ENCODE measurements at places on chromosomes 16 and 17.

GRCh38 chr16:81928271-81928918 is 82.9 kb downstream of the SDR42E1 start:
- DNase-seq = no peak

GRCh38 chr16:61798741-61799140 is 237.5 kb downstream of the CDH8 start:
- no peak for DNase-seq

DNA sequence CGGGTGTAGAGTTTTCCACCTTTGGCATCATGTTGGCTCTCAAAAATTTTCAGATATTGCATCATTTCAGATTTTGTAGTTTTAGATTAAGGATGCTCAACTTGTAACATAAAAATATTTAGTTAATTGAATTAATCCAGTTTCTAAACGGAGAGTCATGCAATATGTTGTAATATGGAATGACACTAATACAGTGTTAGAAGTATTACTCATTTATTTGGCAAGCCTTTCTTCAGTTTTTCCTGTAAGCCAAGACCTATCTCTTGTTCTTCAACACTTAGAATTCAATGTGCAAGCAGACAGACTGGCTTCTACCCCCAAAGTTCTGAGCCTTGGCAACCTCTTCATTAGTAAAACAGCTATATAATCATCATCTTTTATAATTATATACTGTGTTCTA is 985.0 kb upstream of the GOT2 start:
- no peak for DNase-seq

- DNase-seq = no peak
Observed at GRCh38 chr16:73042807-73043206, 5.1 kb downstream of the ZFHX3 start.

DNA sequence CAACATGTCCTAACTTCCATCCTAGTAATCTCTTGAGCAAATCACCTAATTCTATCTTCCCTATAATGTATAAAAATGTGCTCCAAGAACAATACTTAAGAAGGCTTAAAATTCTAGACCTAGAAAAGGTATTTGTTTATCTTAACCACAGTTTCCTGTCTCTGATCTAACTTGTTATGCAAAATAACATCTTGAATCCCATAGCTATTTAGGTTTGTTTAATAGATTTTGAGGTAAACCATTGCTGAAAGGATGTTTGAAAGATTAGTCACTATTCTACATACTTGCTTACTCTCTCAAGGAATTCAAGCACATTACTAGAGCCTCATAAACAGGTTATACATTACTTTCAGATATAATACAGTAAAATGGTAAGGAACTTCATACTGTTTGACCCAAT is 13.0 kb downstream of the CA10 start:
- DNase-seq = no peak

DNA sequence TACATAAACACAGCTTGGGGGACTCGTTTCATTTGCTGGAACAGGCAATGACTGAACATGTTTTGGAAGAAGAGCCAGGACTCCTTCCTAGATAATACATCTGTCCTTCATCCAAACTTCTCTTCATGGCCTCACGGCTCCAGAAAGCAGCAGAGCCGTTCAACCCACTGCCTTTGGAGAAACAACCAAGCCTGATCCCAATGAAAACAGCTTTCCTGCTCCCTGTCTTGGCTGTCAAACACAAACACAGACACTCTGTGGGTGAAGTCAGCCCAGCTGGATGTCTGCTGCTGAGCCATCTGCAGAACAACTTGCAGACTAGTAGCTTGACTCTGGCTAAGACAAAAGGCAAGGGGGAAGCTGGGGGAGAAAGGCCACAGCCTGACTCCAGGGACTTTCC is 345.1 kb upstream of the PSMD7 start:
- DNase-seq = no peak

DNA sequence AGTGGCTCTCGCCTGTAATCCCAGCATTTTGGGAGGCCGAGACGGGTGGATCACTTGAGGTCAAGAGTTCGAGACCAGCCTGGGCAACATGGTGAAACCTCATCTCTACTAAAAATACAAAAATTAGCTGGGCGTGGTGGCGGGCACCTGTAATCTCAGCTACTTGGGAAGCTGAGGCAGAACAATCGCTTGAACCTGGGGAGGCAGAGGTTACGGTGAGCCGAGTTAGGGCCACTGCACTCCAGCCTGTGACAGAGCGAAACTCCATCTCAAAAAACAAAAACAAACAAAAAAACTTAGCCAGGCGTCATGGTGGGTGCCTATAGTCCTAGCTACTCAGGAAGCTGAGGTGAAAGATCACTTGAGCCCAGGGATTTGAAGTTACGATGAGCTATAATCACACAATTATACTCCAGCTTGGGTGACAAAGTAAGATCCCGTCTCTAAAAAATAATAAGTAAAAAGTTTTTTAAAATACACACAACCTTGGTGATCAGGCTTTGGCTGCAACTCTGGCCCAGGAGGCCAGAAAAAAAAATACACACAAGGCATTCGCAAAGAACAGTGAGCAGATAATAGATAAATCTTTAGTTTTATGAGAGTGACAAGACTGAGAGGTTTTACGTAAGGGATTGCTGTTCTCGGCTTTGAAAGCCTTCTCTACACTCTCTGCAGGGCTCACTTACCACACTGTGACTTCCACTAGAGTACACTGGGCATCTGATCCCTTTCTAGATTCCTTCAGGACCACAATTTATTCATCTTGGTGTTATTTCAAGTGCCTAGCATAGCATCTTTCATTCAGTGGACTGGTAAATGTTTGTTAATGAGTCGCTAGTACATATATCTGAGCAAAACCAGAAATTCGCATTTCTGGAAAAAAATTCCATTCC is 5.9 kb downstream of the GSPT1 start:
- DNase-seq = no peak

DNA sequence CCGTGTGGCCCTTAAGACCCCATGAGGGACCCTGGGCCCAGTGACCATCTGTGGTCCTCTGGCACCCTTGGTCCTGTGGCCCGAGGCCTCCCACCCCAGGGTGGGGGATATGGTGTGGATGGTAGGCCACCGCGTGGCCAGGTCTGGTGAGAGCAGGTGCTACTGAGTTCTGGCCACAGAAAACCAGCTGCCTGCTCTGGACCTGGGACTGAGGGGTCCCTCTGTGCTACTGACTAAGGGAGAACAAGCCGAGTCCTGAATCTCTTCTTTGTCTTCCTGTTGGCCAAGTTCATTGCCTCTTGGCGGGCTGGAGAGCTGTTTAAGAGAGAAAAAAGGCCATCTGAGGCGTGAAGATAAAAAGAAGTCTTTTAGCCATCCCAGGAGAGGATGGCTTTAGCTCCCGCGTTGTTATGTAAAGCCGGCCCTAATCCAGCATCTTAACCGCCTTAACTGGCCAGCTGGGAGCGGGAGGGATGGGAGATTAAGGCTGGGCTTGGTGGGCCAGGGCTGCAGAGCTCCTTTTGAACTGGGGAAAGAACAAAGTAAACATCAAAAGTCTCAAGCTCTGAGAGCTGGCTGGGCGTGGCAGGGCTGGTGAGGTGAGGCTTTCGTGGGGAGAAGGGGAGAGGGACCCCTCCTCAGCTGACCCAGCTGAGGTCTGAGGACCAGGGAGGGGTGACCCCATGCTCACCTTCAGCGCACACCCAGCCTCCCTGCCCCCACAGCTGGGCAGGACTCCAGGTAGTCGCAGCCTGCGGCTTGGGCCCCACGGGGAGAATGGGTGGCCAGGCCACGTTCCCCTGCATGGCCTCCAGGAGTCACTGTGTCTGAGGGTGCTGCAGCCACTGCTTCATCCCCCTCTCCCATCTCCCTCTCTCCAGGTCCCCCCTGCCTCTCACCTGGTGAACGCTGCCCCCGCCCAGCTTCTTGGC is 62.4 kb downstream of the NKD1 start:
- no peak for DNase-seq

- no peak for DNase-seq
Observed at GRCh38 chr17:40950176-40950575, 12.7 kb upstream of the KRT23 start.

All from progenitor cell of endocrine pancreas (in vitro differentiated cells).